ENCODE measurements at places on chromosomes 2 and 18.
A peak's percentile ranks its signal among the peaks of the same experiment; 100 is the strongest.

DNA sequence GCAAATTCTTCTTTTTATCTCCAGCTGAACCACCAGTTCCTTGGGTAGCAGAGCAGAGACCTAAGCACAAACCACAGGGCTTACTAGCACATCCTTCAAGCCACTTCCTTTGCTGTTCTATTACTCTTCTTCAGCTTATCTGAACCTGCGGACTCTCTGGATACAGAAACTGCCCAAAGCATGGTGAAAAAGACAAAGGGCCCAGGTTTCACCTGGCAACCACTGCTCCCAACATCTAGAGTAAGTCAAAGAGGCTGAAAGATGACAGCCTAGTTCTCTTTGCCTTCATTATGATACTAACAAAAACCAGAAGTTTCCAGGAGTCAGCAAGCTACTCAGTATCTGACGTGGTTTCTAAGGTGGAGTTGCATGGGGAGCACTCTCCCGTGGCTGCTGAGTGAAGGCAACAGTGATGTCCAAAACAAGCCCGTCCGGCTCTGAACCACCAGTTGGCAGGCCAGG, 43.4 kb downstream of the KANSL3 start:
- no peak for DNase-seq

DNA sequence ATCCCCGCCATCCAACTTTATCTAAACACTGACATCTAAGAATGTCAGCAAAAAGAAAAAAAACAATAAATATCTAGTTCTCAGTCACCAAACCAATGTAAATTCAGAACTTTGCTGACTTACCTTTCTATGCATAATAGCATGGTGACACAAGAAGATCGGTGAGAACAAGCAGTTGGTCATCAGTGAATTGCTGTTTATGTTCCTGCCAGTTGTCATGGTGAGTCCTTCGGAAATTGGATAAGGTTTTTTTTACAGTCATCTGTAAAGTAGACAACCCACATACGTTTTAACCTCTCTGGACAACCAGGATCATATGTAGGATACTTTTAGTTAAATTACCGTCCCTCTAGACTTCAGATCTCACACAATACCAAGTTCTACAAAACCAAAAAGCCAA, 6.2 kb upstream of the GPR75 start:
- DNase-seq, result no peak

DNA sequence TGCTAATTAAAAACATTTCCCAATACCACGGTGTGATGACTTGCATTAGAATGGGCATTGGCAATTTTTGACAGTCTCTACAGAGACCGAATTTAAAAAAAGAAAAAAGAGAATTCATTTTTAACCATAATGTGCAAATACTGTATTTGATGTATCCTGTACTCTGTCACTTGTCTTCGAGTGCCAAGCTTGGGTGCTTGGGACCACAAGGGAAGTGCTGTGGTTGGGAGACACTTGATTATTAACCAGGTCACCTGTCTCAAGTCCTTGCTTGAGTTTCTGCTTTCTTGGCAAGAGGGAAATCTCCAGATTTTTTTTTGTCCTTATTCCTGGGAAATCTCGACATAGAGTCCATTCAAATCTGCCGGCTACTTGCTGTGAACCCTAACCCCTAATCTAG, 209.0 kb downstream of the MC4R start:
- DNase-seq, result no peak

DNA sequence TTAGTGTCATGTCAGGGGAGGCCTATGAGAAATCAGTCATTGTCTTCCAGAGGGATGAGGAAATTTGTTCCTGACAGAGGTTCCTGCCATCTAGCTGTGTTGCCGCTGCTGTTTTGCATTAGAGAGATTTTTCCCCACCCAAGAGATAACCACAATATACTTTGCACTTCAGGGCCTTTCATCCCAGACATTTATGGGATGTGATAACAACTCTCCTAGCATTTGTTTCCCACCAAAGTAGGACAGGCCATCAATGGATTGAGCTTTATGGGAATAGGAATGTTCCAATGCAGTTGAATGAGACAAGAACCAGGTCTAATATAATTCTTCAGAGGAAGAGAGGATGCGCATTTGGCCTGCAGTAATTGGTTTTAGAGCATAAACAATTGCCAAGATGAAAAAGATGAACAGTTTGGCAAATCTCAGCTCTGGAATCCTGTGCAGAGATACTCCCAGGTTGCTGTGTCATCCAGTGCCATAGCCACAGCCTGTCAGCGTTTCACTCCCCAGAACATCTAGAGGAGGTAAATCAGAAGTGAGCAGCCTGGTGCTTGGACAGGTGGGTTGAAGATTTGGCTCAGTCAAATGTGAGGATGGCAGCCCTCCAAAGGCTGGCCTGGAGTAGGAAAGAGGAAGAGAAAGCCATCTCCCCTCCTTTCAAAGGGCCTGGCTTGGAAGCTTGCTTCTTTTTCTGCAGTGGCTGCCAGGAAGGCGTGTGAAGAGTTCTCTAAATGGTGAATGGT, 93.7 kb upstream of the SETBP1 start:
- peak; percentile 28 for DNase-seq

- no peak for DNase-seq
Measured at GRCh38 chr2:3104261-3104660, 273.4 kb downstream of the EIPR1 start.

DNA sequence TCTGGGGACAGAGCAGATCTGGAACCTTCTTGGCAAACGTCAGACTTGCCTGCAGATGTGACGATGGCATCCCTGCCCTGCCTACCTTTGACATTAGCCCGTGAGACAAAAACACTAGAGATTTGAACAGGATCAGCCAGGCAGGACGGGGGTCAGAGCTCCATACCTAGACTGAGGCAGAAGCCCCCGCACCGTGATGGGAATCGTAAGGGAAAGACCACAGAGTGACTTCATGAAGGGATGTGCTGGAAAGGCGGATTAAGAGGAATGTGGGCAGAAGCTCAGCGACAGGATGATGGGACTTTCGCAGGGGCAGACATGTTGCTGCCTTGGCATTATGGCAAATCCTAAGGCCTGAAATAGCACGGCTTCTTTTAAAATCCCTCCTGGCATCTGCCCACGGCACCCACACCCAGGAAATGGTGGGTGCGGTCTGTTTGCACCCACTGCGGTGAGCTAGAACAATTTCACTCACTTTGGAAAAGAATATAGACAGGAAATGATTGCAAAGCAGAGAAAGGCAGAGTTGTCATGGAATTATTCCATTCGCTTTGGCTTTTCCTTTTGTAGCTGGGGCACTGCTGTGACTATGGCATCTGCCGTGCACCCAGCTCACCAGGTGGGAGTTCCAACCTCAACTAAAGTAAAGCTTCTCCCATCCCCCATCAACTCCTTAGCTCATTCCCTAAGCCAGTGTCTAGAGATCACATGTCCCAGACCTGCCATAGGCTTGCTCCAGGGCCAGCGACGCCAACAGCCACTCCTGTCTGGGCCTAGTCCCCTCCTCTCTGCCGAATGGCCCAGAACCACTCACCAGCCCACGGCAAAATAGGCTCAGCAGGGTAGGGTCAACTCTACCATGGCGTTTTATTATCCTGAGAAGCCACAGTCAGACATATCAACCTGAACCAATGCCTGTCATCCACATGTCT, 112.7 kb upstream of the NPAS2 start:
- DNase-seq, result peak; percentile 9

DNA sequence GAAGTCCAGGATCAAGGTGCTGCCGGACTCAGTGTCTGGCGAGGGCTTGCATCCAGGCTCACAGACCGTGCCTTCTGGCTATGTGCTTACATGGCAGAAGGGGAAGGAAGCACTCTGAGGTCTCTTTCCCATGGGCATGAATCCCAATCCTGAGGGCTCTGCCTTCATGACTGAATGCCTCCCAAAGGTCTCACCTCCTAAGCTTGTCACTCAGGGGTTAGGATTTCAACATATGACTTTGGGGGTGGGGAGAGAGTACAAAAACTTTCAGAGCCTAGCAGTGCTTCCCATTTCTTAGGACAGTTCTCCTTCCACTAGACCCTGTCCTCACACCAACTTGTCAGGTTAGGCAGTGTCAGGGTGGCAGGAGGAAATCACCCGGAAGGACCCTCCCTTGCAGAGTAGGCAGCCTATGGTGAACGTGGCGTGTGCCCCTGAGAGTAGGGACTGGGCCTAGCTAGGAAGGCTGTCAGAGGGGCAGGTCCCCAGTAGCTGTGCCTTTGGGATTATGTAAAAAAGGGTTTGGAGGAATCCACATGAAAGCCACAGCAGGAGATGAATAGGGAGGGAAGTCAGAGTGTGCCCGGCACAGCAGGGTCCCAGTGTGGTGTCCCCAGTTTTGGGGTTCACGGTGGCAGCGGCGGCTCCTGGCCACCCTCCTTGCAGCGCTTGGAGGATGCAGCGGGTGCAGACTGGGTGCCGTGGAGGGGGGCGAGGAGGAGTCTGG, 233.3 kb downstream of the LDLRAD4 start:
- no peak for DNase-seq

- DNase-seq, result no peak
Measured at GRCh38 chr2:176769499-176770370, 442.9 kb upstream of the HNRNPA3 start.

Measured in posterior cingulate gyrus (tissue), 11 donors.